GOT3 (cell line): ENCODE measurements at places on chromosomes 2 and 18.

GRCh38 chr18:75172299-75173124, 36.4 kb downstream of the PTGR3 start:
- DNase-seq = no peak

- DNase-seq = no peak
Measured at GRCh38 chr2:18849841-18850578, 260.6 kb upstream of the NT5C1B start.

DNA sequence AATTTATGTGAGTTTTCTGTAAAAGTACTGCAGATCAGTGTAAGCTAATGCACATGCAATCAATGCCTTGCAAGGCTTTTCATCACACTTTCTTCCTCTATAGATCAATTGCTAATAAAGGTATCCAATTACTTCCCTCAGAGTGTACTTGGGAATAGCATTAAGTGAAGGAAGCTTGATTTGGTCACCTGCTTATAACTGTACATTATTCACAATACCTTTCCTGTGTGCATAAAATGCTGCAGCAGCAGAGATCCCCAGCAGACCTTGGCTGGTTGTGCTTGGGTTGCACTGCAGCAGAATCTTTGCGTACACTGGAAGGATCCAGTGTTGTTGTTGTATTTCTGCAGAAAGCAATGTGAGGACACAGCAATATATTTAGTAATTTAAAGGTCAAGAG, 18.5 kb upstream of the SCN9A start:
- no peak for DNase-seq

DNA sequence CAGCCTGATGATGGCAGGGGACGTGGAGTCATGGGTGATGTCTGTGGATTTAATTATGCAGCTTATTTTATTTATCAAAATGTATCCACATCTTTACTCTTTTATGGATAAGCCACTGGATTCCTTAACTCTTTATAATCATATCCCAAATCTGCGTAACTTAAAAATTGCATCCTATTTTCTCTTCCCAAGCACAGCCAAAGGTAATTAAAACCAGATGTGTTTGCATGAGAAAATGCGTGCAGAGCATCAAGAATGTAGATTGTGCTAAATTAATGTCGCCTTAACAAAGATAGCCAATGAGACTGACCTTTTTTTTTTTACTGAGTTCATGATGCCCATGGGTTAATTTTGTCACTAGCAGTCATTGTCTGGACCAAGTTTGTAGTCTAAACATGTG, 10.0 kb downstream of the SH3RF3 start:
- DNase-seq = no peak

DNA sequence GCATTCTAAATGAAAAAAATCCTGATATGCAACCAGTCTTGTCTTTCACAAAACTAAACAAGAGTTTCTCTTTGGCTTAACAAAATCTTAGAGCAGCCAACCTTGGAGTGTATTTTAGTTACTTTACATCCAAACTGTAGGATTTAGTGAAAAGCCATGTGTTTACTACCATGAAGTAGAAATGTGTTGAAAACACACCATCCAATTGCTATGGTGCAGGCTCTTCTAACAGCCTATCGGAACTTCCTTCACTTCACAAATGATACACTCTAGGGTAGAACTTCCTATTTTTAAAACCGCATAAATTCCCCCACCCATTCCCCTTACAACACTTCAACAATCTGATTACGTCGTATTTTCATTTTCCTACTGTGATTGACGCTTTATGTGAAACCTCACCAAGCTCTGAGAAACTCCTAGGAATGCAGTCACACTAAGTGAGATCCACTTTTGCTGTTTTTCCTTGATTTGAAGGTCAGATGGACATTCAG, 74.4 kb upstream of the MAP4K4 start:
- no peak for DNase-seq
